ENCODE measurements at places on chromosomes 16 and 17. TPM values are rescaled to one million over a fixed set of nuclear protein-coding genes. Genes with fewer than 3 reads are reported as not detected.

Gene CEP112
- 5.6 TPM for total RNA-seq

Gene CSH2
- total RNA-seq = not detected

Gene ST6GALNAC1
- total RNA-seq = not detected

Gene SOST
- not detected for total RNA-seq

Gene NXN
- total RNA-seq = 21.9 TPM

Gene PTGES3L
- 0.84 TPM for total RNA-seq

Gene SLC12A4
- total RNA-seq = 19.7 TPM

Gene GLP2R
- total RNA-seq = 14.7 TPM

Gene DPEP2
- not detected for total RNA-seq

Gene KRT14
- 0.30 TPM for total RNA-seq

Gene FBXW10B
- total RNA-seq = 4.2 TPM

Gene CDIPT
- total RNA-seq = 108 TPM

Gene CHRNE
- total RNA-seq = 0.06 TPM

Gene KCNH6
- not detected for total RNA-seq

Gene MPV17L
- total RNA-seq = 4.6 TPM

Gene FBXW10
- total RNA-seq = 0.96 TPM

Gene TBC1D3G
- not detected for total RNA-seq

Gene GAST
- not detected for total RNA-seq

Gene WNT9B
- not detected for total RNA-seq

Gene ATP2C2
- total RNA-seq = 0.28 TPM

Gene SAMD14
- 0.22 TPM for total RNA-seq

Gene FMNL1
- 40.9 TPM for total RNA-seq

Gene SEZ6
- total RNA-seq = 0.18 TPM

Gene PRSS33
- not detected for total RNA-seq

Gene PRR15L
- total RNA-seq = 0.19 TPM

Gene CCDC154
- 0.52 TPM for total RNA-seq

Gene KRT24
- total RNA-seq = not detected

Gene B4GALNT2
- total RNA-seq = 0.54 TPM

Gene TMEM88
- total RNA-seq = 0.69 TPM

Gene EFCAB5
- total RNA-seq = 0.81 TPM

Gene DNAI2
- not detected for total RNA-seq

Gene TMC8
- total RNA-seq = 0.22 TPM

Gene TPSD1
- total RNA-seq = 0.03 TPM

Gene GH1
- not detected for total RNA-seq

Gene CD300LG
- total RNA-seq = not detected

Gene CHD9
- total RNA-seq = 13.9 TPM

Gene ALOX12B
- 1.8 TPM for total RNA-seq

Gene ABCC12
- 0.06 TPM for total RNA-seq

Gene CRYBA1
- not detected for total RNA-seq

Gene TPSG1
- not detected for total RNA-seq

Gene RNU2-1
- total RNA-seq = not detected

Gene GAS7
- total RNA-seq = 0.33 TPM

Gene IGSF6
- not detected for total RNA-seq

Gene EPX
- total RNA-seq = not detected

Gene ABCA6
- total RNA-seq = not detected

Gene KRT32
- total RNA-seq = 0.06 TPM

Gene C1QL1
- 25.7 TPM for total RNA-seq

Gene LITAFD
- not detected for total RNA-seq

Gene PPP1R27
- not detected for total RNA-seq

Gene FAM83G
- total RNA-seq = 34.2 TPM

Gene ATP1B2
- total RNA-seq = 0.33 TPM

Gene PRSS27
- total RNA-seq = 1.0 TPM

Gene TMEM238L
- total RNA-seq = not detected

Gene CCL1
- not detected for total RNA-seq

Gene C17orf78
- not detected for total RNA-seq
